ENCODE measurements at places on chromosomes 5 and 9. TPM values are rescaled to one million over a fixed set of nuclear protein-coding genes. Genes with fewer than 3 reads are reported as not detected.

DNA sequence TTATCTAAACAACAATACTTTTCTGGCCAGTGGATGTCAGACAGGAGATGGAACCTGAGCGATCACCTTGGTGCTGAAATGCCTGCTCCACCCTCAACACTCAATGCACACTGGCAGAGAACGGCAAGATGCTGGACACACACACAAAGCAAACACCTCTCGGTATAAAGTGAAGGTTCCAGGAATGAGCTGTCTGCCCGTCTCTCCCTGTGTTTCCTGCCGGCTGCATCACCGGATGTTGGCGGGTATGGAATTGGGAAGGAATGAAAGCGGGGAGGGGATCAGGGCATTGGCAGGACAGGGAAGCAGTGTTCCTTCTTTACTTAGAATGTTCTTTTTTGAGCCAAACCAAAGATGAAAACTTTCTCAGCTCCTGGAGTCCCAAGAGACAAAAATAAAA lies 59.2 kb downstream of the MED10 start:
- no peak for DNase-seq

FAM153A gene
- 117 TPM for total RNA-seq

DNA sequence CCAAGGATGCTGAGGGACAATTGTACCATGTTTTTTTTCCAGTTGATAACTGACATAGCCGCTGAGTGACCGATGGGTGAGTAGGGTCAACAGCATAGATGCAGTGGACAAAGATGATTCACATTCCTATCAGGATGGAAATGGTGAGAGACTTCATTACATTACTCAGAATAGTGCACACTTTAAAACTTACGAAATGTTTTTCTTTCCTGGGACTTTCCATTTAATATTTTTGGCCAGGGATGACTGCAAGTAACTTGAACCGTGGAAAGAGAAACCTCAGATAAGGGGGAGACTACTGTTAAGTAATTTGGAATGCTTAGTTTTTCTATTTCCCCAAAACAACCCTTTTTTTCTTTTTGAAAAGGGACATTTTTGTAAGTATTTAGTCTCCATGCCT lies 3.0 kb upstream of the TUSC1 start:
- no peak for DNase-seq

SEC61B gene
- total RNA-seq: 47.4 TPM

DNA sequence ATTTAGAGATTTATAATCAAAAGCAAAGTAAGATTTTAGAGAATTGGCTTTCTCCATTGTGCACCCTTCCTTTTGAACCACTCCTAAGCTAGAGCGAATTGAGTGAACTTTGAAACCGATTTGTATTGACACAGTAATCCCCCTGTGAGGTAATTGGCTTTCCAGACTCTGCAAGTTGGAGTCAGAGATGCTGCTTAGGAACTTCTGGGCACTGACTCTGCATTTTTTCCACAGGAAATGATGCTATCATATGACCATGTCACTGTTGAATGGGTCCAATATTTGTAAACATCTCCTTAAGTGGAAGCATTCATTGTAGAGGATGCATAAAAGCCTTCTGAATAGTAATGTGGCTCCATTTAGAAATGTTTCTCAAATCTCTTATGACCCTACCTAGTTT lies 394.4 kb upstream of the ZNF608 start:
- no peak for DNase-seq

All from naive thymus-derived CD8-positive, alpha-beta T cell (primary cell).